Renal cortical epithelial cell (primary cell): ENCODE measurements at places on chromosomes 16 and 17.

- peak; percentile 73 for DNase-seq
Observed at GRCh38 chr17:42312285-42313130, 24.2 kb downstream of the STAT5A start.

GRCh38 chr16:81711657-81712319, 67.3 kb upstream of the PLCG2 start:
- DNase-seq = peak; percentile 86

DNA sequence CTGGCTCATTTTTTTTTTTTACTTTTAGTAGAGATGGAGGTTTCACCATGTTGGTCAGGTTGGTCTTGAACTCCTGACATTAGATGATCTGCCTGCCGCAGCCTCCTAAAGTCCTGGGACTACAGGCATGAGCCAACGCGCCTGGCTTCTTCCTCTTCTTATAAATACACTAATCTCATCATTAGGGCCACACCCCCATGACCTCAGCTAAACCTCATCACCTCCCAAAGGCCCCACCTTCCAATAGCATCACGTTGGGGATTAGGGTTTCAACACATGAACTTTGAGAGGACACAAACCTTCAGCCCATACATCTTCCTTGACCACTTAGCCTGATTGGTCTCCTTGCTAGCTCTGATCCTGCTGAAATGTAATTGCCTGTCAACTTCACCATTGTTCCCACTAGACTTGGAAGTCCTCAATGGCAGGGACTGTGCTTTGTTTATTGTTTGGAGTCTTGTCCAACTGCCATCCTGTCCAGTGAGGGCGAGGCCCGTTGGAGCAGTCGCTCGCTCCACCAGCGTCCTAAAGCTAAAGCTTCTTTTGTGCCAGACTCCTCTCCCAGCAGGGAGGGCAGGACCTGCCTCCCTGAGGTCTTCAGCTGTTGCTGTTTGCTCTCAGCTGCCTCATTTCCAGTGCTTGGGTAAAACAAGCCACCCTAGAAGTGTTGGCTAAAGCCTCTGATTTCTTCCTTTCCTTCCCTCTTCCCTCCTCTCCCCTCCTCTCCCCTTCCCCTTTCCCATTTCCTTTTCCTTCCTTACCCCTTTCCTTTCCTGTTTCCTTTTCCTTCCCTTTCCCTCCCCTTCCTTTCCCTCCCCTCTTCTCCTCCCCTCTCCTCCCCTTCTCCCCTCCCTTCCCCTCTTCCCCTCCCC, 85.3 kb downstream of the HAPSTR1 start:
- DNase-seq = no peak

DNA sequence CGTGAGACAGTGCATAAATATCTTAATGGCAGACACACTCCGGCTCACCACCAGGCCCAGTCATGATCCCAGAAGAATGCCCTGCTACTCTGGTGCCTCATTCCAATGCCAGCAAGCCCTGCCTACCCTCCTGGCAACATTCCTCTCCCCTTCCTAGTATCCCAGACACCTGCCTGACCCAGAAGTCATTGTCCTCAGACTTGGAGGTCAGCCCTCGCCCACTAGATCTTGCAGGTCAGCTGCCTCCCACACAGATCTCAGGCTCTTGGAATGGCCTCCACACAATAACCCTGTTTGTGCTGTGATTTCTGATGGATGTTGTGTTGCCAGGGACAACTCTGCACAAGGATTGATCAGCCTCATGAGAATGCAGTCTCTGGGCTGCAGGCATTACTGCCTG, 1.8 kb upstream of the TEX2 start:
- DNase-seq = peak; percentile 83

DNA sequence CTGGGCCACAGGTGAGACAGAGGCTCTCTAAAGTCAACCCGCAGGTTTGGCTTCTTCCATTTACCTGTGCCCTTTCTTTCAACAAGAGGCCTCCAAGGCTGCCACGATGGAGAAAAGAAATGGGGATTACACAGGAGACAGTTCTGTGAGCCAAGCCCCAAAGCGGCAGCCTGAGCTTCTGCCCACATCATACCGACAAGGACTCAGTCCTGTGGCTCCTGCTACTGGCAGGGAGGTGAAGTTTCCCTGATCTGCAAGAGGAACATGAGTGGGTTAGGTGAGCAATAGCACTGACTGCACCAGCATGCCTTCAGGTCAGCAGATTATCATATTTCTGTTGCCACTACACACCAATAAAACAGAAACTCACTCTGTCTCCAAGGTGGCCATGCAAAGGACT, 800.0 kb downstream of the KCNJ18 start:
- DNase-seq = no peak

DNA sequence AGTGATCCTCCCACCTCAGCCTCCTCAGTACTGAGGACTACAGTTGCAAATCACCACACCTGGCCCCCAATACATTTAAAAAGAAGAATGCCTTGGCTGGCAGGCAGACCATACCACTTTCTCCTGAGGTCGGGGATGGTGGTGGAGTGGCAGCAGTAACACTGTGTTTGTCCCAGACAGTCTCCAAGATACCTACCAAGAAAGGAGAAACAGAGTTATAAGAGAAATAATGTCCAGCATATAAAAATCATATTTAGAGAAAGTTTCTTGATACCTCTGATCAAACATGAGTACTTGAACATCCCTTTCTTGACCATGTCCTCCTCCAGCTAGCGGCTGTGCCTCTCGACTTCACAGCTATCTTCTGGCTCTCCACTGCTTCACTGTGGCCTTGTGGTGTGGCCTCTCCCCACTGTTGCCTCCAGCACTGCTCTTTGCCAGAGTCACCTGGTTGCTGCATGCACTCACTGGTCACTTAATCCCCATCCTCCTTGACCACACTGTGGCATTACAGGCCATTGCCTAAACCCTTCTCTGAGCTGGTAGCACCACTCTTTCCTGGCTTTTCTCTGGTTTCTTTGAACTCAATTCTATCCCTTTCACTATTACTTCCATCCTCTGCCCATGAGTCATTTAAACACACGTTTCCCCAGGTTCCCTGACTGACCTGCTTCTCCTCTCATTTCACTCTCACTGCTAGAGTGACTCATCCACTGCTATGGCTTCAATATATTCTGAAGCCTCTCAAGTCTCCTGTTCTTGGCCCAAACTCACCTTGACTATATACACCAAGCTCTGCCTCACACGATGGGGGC, 45.2 kb downstream of the XPO6 start:
- peak; percentile 92 for DNase-seq

DNA sequence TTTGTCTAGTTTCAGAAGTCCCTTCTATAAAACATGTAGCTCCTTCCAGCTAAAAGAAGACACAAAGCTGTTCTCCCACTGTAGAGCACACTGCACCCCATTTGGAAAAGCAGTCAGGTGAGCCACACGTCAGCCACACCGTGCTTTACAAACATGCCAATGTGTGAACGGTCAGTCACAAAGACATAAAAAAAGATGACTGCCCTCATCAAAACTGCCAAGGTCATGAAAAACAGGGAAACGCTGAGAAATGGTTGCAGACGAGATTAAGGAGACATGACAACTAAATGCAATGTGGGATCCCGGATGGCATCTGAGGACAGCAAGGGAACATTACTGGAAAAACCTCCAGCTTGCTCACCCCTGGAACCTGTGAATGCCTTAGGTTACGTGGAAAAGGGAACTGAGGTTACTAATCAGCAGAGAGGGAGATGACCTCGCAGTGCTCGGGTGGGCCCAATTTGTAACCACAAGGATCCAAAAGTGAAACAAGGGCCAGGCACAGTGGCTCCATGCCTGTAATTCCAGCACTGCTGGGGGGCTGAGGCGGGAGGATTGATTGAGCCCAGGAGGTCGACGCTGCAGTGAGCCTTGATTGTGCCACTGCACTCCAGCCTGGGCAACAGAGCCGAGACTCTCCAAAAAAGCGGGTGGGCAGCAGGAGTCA, 8.1 kb downstream of the ANKRD11 start:
- no peak for DNase-seq

GRCh38 chr16:72961115-72961832, 86.7 kb downstream of the ZFHX3 start:
- DNase-seq = peak; percentile 27

- DNase-seq = no peak
Observed at GRCh38 chr16:69922200-69922599, 28.9 kb upstream of the CLEC18A start.

DNA sequence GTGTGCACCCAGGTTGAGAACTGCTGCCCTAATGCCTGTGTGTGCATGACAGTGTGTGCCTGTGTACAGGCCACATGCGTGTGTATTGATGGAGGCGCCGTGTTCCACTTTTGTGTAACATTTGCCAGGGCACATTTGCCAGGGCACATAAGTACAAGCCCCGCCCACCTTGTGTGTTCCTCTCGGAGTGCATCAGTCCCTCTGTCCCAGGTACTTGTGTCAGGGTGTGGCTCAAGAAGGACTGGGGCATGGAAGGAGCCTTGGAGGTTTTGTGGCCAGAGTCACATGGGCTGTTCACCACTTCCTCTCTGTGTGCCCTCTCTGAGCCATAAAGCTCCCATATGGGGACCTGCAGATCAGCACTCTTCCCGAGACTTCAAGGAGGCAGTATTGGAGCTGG, 73.9 kb downstream of the MRM1 start:
- no peak for DNase-seq

- DNase-seq = no peak
Observed at GRCh38 chr17:78210111-78210510, 3.9 kb upstream of the BIRC5 start.

DNA sequence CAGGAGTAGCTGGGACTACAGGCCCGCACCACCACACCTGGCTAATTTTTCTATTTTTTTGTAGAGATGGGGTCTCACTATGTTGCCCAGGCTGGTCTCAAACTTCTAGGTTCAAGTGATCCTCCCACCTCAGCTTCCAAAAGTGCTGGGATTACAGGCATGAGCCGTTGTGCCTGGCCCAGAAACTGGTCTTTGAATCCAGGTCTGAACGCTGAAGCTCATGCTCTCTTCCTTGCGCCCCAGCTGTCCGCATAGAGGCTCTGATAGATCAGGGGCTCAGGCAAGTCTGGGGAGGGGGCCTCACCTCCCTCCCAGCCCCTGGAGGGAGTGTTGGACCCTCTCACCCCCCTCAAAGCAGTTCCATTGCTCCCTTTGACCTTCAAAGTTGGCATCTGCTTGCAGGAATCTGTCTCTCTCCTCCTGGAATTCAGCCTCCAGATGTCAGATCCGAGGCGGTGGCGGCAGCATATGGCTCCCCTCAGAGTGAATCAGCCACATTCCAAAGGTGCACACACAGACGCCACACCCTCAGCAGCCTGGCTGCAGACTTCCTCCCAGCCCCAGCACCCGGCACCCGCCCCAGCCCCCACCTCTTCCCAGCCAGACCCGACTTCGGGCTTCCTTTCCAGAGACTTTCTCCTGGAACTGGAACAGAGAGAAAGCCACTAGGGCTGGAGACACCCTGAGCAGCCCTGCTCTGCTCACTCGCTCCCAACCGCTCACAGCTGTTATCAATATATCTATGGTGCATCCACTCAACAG, 16.9 kb upstream of the GLIS2 start:
- DNase-seq = peak; percentile 86
